ENCODE measurements at places on chromosomes 7 and 10.

- DNase-seq: no peak
These were observed 206.5 kb downstream of the USP6NL start for GRCh38 chr10:11404901-11405300.

DNA sequence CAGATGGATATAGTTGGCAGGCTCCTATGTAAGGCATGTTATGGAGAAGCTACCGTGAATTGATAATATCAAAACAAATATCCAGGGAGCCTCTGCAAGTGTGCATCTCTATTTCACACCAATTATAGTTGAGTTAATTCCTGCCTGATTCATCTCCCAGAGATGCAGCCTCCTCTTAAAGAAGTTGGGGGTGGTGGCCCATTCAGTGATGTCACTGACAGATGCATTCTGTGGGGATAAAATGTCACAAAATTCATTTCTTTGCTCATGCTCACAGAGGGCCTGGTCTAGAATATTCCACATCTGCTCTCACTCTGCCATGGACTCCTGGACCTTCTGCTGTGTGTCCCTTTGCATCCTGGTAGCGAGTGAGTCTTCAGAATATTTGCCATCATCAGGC is 189.1 kb upstream of the PRSS1 start:
- no peak for DNase-seq

- no peak for DNase-seq
These were observed 154.1 kb upstream of the MTPN start for GRCh38 chr7:136131304-136131630.

DNA sequence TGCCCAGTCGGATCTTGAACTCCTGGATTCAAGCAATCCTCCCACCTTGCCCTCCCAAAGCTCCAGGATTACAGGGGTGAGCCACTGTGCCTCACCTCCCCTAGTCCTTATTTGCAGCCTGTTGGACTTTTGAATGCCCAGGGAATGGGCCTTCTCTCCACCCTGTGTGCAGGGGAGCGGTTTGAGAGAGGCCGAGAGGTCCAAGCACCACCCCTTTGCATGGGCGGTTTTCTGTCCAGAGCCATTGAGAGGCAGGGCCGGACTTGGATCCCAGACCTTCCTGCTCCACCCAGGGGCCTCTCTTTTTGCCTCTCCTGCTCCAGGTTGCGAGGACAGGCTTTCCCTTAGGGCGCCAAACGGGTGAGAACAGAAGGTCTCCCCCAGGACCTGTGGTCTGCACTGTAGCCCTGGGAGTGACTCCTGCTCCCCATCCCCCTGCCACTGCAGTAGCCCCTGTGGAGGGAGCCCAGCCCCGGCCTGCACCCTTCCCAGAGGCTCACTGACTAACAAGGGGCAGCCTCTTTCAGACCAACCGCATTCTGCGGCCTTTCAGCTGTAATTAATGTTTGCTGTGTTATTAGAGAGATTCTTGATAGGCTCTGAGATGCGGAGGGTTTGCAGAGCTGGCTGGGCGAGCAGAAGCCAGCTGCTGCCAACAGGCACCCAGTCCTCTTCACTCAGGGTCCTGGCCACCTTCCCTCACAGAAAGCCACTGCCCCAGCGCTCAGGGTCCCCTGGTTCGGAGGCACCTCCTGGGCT is 57.9 kb downstream of the ELFN1 start:
- DNase-seq: no peak

GRCh38 chr7:156823435-156823834 is 69.5 kb downstream of the LMBR1 start:
- no peak for DNase-seq

- DNase-seq: no peak
These were observed 39.0 kb upstream of the LRRTM3 start for GRCh38 chr10:66886848-66887247.

All from stimulated activated CD4-positive, alpha-beta T cell treated with anti-CD3 and anti-CD28 coated beads, Interleukin-1b, Interleukin-23, amount 100 ng/mL, for 24 hours (primary cell).